ENCODE measurements at places on chromosomes 2 and 18.

DNA sequence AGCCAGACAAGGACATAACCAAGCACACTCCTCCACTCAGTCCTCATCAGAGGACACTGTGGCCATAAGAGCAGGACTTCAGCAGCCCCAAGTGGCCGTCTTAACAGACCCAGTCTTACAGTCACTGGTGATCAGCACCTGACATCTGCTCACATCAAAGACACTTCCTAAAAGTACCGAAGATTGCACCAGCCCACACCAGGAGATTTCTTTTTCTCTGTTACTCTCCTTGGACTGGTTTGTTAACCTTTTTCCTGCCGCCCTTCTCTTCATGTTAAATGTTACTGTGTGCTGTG lies 44.1 kb downstream of the MRPS5 start:
- no peak for DNase-seq

DNA sequence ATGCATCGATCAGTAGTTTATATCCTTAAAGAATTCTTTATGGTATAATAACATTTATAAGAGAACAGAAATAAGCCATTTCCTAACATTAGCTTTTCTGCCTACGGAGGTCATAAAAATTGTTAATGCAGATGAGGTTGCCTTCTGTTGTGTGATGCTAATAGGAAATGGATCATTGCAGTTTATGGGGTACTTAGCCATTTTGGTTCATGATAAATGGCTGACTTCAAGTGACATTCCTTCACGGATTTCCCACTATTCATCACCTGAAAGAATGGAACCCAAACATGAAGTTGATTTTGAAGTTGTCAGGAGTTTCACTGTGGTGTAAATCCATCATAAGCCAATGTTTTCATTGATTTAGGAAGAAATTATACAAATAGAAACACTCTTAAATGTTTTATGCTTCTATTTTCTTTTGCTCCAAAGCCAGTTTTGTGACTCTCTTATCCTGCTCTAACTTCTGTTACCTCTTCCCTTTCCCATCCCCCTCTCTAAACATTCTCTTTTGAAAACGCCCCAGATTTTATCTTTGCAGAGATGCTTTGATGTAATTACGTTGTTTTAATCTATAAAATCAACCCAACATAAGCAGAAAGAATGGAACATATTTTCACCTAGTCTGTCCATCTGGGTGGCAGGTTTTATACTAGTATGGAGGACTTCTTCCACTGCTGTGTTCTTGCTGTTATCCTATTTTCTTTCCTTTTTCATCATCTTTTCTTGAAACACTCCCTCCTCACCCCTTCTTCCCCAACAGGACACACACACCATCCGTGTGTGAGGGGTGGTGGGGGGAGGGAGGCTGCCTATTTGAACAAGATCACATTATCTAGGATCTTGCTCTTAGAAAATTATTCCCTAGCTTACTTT lies 58.2 kb downstream of the GREB1L start:
- DNase-seq = no peak

DNA sequence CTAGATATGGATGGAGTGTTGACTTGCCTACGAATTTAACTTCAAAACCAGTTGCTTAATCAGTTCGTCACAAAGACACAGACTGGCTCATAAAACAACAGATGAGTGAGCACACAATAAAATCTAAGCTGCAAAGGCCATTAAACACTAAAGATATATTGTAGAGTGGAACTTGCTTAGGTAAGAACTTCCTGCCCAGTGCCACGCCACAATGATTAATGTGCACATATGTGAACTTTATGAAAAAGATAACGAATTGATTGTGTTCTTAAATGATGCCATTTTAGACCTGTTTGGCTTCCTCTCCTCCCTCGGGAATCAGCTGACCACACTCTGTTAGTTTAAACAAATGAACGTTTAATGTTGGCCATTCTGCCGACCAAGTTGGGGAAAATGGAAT lies 2031.3 kb upstream of the CELF4 start:
- DNase-seq = no peak

- no peak for DNase-seq
These were observed 68.7 kb upstream of the WIPF1 start for GRCh38 chr2:174666312-174666711.

GRCh38 chr2:71530641-71531332 lies 77.4 kb downstream of the DYSF start:
- no peak for DNase-seq

Data from stimulated activated CD4-positive, alpha-beta T cell treated with anti-CD3 and anti-CD28 coated beads, Interleukin-2, amount 100 ng/mL, for 4 hours (primary cell).